ENCODE measurements at places on chromosomes 4 and X. TPM values are rescaled to one million over a fixed set of nuclear protein-coding genes. Genes with fewer than 3 reads are reported as not detected.

DNA sequence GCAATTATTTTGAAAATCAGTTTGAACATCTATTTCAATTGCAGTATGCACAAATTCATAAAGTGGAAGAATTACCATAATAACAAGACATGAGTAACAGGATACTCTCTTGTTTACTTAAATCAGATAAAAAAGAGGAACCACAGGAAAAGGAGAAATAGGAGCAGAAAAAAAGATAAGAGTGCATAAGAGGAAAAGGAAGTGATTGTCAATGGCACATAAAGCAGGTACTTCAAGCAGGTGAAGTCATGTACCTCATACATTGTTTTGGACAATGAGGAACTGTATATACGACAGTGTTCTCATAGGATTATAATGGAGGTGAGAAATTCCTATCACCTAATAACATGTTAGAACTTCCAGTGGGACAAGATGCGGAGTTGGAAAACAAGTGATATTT, 334.5 kb upstream of the PCDH7 start:
- no peaks in the 10 kb centered on the region for H3K36me3 ChIP-seq
- no peak for DNase-seq
- no peaks in the 10 kb centered on the region for H3K4me1 ChIP-seq
- no peaks in the 10 kb centered on the region for H3K27me3 ChIP-seq
- H3K4me3 ChIP-seq, result no peak overlapping the region

The IL15 gene
- total RNA-seq, result 7.1 TPM

DNA sequence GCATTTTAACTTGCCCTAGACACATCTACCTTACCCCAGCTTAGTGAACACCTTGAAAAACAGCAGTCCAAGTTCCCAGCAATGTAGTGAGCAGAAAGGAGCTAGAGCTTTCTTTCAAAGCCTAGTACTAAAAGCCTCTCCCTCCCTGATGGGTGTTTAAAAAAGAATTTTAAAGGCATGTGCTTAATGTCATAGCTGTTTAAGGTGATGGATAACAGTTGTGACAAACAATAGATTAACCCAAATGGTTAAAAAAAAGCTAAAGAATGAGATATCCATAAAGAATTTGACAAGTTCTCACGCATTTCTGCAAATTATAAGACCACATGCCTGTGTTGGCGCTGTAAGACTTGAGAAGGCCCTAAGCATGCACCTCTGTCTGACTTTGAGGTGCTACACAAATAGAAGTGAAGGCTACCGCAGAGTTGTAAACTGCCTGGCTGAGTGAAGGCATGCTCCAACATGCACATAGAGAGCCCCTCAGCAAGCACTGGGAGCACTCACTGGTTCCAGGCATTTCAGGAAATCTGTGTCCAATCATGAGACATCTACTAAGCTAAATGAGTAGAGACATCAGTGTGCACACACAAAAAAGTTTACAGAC, 94.0 kb downstream of the PHF8 start:
- no peaks in the 10 kb centered on the region for H3K36me3 ChIP-seq
- no peaks in the 10 kb centered on the region for H3K4me1 ChIP-seq
- H3K27ac ChIP-seq, result no peak overlapping the region
- no peak for DNase-seq

GRCh38 chr4:128284317-128284716, 3.3 kb downstream of the PGRMC2 start:
- peaks cover 43% of the 10 kb centered on the region for H3K4me1 ChIP-seq
- no peak for DNase-seq
- H3K27ac ChIP-seq, result peak overlapping the region; percentile 85
- peaks cover 19% of the 10 kb centered on the region for H3K36me3 ChIP-seq
- H3K4me3 ChIP-seq, result peak overlapping the region; percentile 98

The GAGE1 gene
- not detected for total RNA-seq

- no peak for DNase-seq
- H3K4me1 ChIP-seq, result peaks cover 19% of the 10 kb centered on the region
- no peak overlapping the region for H3K4me3 ChIP-seq
Observed at GRCh38 chr4:88807499-88807898, 109.9 kb upstream of the NAP1L5 start.

GRCh38 chr4:146638786-146639505, at the start of gene POU4F2:
Gene POU4F2, plus strand, starts transcription at chr4:146638893. Its CDS starts 248 bp downstream, at chr4:146639141.
- H3K4me3 ChIP-seq, result peak within 1 kb of the TSS; percentile 57
- peaks cover 78% of the 10 kb centered on the region for H3K27me3 ChIP-seq
- DNase-seq, result peak; percentile 52

DNA sequence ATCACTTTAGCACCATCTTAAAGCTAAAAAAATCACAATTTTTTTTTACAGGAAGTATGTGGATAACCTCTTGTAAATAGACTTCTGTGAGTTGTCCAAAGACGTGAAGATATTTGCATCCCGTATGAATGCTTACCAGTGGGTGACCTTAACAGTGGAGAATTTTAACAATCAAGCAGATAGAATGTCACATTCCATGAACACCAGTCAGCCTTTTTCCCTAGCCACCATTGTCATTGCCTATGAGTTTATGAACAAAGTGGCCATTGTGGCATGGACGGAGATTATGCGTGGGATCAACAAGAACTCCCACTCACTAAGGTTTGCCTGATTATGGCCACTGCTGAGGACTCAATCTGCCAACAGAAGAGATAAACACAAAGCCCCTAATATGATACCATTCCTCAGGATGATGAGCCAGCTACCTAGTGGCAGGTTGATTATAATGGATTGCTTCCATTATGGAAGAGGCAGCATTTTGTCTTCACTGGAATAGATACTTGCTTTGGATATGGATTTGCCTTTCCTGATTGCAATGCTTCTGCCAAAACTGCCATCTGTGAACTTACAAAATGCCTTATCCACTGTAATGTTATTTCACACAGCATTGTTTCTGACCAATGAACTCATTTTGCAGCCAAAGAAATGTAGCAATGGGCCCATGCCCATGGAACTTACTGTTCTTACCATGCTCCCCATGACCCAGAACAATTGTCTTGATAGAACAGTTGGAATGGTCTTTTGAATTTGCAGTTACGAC, 830.9 kb upstream of the NDST4 start:
- no peaks in the 10 kb centered on the region for H3K4me1 ChIP-seq
- no peak overlapping the region for H3K4me3 ChIP-seq
- no peaks in the 10 kb centered on the region for H3K36me3 ChIP-seq
- H3K27me3 ChIP-seq, result no peaks in the 10 kb centered on the region

DNA sequence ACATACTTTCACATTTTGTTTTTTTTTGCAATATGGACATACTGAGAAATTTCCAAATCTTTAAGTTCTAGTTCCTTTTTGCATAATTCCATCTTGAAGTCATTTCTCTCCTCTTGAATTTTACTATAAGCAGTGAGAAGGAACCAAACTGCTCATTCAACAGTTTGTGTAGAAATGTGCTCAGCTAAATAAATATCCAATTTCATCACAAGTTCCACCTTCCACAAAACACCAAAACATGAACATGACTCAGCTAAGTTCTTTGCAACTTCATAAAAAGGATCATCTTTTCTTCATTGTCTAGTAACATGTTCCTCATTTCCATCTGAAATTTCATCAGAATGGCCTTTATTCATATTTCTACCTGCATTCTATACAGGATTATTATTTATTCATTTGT, 77.3 kb upstream of the FGF13 start:
- H3K27me3 ChIP-seq, result no peaks in the 10 kb centered on the region
- H3K36me3 ChIP-seq, result no peaks in the 10 kb centered on the region
- no peak overlapping the region for H3K4me3 ChIP-seq
- no peak overlapping the region for H3K27ac ChIP-seq
- peak; percentile 27 for DNase-seq
- H3K4me1 ChIP-seq, result peaks cover 11% of the 10 kb centered on the region

DNA sequence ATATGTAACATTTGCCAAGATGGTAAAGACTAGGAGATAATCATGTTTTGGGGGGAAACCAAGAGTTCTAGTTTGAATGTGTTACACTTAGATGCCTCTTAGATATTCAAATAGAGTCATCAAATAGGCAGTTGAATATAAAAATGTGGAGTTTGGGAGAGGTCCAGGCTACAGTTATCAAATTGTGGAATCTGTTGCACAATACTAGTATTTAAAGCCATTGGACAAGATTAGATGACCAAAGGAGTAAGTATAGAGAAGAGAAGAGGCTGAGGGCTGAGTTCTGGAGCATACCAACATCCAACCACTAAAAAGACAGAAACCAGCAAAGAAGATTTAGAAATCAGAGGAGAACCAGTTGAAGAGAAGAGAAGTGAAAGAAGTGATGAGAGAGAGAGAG, 72.7 kb downstream of the NAA11 start:
- no peaks in the 10 kb centered on the region for H3K4me1 ChIP-seq
- DNase-seq, result no peak
- H3K4me3 ChIP-seq, result no peak overlapping the region
- no peaks in the 10 kb centered on the region for H3K36me3 ChIP-seq
- no peaks in the 10 kb centered on the region for H3K27me3 ChIP-seq

The MAGEB1 gene
- not detected for total RNA-seq

DNA sequence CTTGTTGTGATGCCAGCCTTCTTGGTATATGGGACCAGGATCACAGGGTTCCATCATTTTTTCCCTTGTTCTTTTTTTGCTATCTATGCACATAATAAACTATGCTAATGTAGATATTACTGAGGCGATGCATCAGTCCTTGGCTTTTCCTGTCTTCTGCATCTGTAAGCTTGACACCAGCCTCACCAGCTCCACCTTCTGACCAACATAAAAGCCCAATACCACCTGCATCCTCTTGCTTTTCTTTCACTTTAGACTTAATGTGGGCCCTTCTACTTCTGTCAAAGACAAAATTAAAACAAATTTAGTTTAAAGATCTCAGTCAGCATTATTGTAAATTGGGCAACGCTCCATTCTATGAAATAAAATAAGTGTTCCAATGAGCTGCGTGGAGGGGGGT, 1718.8 kb upstream of the PCDH10 start:
- H3K27me3 ChIP-seq, result no peaks in the 10 kb centered on the region
- no peak overlapping the region for H3K27ac ChIP-seq
- no peak for DNase-seq
- H3K4me3 ChIP-seq, result no peak overlapping the region

GRCh38 chr4:61359301-61359700, 159.2 kb downstream of the ADGRL3 start:
- no peaks in the 10 kb centered on the region for H3K27me3 ChIP-seq
- no peaks in the 10 kb centered on the region for H3K36me3 ChIP-seq
- DNase-seq, result no peak
- no peak overlapping the region for H3K4me3 ChIP-seq
- H3K27ac ChIP-seq, result no peak overlapping the region

The CASP3 gene
- total RNA-seq, result 45.8 TPM

GRCh38 chr4:37599092-37599790, 86.9 kb downstream of the RELL1 start:
- no peak overlapping the region for H3K27ac ChIP-seq
- peaks cover under 1% of the 10 kb centered on the region for H3K4me1 ChIP-seq
- no peak overlapping the region for H3K4me3 ChIP-seq
- no peaks in the 10 kb centered on the region for H3K36me3 ChIP-seq

The ADH6 gene
- total RNA-seq, result not detected

- no peak overlapping the region for H3K4me3 ChIP-seq
- DNase-seq, result no peak
- H3K27ac ChIP-seq, result no peak overlapping the region
- H3K27me3 ChIP-seq, result no peaks in the 10 kb centered on the region
- H3K4me1 ChIP-seq, result peaks cover 5% of the 10 kb centered on the region
- H3K36me3 ChIP-seq, result no peaks in the 10 kb centered on the region
Observed at GRCh38 chrX:23380581-23380980, 45.9 kb downstream of the PTCHD1 start.

The TEX11 gene
- total RNA-seq, result not detected

GRCh38 chr4:26028133-26028792, 114.2 kb downstream of the SMIM20 start:
- no peak overlapping the region for H3K4me3 ChIP-seq
- DNase-seq, result no peak
- no peaks in the 10 kb centered on the region for H3K27me3 ChIP-seq
- H3K4me1 ChIP-seq, result peaks cover 30% of the 10 kb centered on the region
- H3K27ac ChIP-seq, result no peak overlapping the region

GRCh38 chrX:40392599-40392998, 188.2 kb upstream of the ATP6AP2 start:
- no peaks in the 10 kb centered on the region for H3K4me1 ChIP-seq
- no peak for DNase-seq
- no peak overlapping the region for H3K4me3 ChIP-seq
- no peaks in the 10 kb centered on the region for H3K36me3 ChIP-seq

DNA sequence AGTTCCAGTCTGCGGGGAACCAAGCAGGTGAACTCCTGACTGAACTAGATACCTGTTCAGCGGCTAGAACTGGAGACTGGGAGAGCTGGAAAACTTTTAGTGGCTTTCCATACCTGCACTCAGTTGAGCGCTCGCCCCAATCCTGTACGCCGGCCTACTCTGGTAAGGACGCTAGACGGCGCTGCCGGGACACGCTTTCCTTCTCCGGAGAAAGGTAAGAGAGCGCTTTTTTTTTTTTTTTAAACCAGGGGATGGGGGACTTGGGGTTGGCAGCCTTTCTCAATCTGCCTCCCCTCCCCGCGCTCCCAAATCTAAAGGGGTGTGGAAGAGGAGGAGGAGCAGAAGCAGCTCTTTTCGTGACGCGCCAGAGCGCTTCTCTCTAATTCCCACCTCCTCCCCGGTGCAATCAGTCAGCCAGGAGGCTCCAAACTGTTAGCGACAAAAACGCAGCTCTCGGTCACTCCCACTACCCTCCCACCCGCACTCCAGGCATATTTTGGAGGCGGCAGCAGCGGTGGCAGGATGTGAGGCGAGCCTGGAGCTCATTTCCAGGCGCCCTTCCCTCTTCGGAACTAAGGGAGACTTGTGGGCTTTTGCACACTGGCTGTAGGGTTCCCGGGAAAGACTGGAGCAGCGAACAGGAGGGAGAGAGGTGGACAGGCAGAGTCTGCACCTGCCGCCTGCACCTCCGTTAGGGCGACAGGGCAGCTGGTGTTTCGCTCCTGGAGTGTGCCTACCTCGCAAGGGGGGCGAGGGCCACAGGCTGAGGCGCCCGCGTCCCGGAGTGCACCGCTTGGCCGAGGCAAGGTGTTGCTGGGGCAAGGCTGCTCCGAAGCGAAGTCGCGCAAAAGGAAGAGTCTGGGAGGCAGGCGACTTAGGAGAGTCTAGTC, at the start of gene IL1RAPL2:
Gene IL1RAPL2 (plus strand): TSS at position 409 of the 890 bp plus-strand sequence.
- no peaks in the 10 kb centered on the region for H3K27me3 ChIP-seq
- no peaks in the 10 kb centered on the region for H3K4me1 ChIP-seq
- H3K36me3 ChIP-seq, result no peaks in the 10 kb centered on the region

The CTAG1B gene
- not detected for total RNA-seq

- peaks cover 20% of the 10 kb centered on the region for H3K4me1 ChIP-seq
- no peak for DNase-seq
- H3K36me3 ChIP-seq, result 0 out of 2 replicates have a peak, but pooled peaks cover 4% of the 10 kb centered on the region
- no peak overlapping the region for H3K4me3 ChIP-seq
- no peak overlapping the region for H3K27ac ChIP-seq
Observed at GRCh38 chr4:6788123-6788522, 5.6 kb downstream of the KIAA0232 start.

- no peaks in the 10 kb centered on the region for H3K36me3 ChIP-seq
- no peaks in the 10 kb centered on the region for H3K4me1 ChIP-seq
- DNase-seq, result peak; percentile 81
- H3K27ac ChIP-seq, result no peak overlapping the region
Observed at GRCh38 chr4:74874753-74875367, 58.1 kb upstream of the PARM1 start.

The TMEM185A gene
- total RNA-seq, result 14.0 TPM

- no peaks in the 10 kb centered on the region for H3K4me1 ChIP-seq
- no peaks in the 10 kb centered on the region for H3K27me3 ChIP-seq
- no peaks in the 10 kb centered on the region for H3K36me3 ChIP-seq
Observed at GRCh38 chrX:22889819-22890218, 109.9 kb upstream of the DDX53 start.
